ENCODE measurements at places on chromosomes 5 and 9.

- no peak for DNase-seq
Measured at GRCh38 chr5:43422143-43422542, 10.0 kb upstream of the CCL28 start.

DNA sequence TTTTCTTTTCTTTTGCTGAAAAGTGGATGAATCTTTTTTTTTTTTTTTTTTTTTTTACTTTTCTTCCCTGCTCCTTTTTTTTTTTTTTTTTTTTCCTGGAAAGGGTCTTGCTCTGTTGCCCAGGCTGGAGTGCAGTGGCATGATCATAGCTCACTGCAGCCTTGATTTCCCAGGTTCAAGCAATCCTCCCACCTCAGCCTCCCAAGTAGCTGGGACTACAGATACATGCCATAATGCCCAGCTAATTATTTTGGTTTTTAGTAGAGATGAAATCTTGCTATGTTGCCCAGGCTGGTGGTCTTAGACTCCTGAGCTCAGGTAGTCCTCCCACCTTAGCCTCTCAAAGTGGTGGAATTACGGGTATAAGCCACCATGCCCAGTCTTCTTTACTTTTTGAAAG lies 20.9 kb downstream of the HSD17B4 start:
- DNase-seq = no peak

GRCh38 chr5:56954262-56954661 lies 2.3 kb upstream of the MIER3 start:
- DNase-seq = no peak

DNA sequence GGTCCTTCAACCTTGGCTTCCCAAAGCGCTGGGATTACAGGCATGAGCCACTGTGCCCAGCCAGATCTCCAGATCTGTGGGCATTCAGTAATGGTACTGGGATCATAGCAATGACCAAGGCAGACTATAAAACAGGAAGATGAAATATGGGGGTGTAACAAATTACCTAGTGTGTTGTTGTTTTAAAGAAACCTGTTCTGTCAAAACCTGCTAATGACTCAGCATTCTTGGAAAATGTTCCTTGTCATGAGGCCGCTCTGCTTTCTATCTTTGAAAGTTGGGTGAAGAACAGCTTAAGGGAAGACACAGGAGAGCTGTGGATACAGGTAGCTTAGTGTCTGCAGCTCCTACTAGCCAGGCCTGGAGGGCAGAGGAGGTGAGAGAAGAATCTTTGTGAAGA lies 19.4 kb downstream of the TARS1 start:
- DNase-seq = no peak

DNA sequence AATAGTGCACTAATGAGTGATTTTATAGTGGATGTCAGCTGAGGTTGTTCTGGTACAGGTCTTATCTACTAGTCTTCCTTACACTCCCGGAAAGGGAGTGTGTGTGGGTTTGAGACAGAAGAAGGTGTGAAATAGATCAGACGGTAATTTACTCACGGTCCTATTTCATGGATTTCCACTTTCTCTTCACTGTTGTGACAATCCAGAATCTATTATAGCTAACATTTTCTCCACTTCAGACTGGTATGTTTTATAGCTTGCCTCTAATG lies 7.0 kb upstream of the C9 start:
- no peak for DNase-seq

GRCh38 chr5:119792161-119792799 lies 162.9 kb downstream of the FAM170A start:
- DNase-seq = no peak

DNA sequence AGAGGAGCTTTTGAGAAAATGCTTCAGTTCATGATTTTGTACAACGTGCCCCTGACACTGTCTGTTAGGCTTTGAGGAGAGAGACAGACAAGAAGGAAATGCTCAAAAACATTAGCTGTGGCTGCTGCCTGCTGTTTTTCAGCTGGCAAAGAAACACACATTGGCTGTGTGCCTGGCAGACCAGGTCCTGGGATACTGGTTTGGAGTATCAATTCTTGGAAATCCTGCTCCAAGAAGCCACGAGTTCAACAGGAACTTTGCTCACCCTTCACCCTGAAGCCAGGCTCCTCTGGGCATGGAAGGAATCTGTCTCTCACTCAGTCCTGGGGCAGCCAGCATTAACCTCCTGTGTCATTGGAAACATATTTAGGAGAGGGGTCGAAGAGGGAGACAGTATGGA lies 245.5 kb downstream of the AUH start:
- DNase-seq = no peak

DNA sequence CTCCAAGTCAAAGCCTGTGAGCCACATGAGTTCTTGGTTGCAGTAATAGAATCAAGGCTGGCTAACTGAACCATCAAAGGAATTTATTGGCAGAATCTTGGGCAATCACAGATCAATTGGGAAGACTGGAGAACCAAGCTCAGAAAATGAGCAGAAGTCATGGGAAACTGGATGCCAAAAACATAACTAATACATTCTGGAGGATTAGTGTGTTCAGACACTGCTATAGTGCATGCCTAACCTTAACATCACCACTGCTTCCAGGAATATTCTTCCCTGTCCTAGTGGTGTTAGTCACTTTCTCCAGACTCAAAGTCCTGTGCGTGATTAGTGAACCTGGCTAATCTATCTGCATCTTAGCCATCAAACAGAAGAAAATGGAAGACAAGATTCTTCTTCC lies 843.7 kb downstream of the EFNA5 start:
- DNase-seq = no peak

DNA sequence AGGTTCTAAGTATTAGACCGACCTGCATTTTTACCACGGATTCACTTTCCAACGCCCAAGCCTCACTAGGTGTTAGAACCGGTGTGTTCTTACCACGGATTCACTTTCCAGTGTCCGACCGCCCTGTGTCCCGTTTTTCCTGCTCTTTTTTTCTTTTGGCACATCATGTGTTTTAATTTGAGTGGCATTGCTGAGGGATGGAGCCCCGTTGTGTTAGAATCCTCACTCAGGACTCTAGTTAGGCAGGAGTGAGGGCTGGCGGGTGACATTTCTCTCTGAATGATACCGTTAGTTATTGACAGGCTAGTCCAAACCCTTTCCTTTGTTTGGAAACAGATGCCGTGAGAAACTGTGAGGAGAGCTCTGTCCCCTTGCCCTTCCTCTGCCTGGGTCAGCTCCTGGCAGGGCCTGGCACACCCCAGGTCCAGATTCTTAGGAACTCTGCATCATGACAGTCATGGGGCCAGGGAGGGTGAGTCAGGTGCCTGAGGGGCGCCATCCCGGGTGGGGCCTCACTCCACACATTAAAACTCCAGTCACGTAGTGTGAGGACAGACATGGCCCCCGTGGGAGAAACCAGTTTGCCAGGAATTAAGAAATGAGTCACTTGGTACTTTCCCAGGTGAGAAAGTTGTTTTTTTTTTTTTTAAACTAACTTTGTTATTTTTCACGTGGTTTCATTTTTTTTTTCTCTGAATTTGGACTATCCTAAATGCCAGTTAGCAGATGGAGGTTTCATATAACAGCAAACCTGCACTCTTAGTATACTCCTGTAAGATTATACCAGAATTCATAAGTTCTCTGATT lies 15.8 kb downstream of the EXOC3 start:
- DNase-seq = peak; percentile 51

DNA sequence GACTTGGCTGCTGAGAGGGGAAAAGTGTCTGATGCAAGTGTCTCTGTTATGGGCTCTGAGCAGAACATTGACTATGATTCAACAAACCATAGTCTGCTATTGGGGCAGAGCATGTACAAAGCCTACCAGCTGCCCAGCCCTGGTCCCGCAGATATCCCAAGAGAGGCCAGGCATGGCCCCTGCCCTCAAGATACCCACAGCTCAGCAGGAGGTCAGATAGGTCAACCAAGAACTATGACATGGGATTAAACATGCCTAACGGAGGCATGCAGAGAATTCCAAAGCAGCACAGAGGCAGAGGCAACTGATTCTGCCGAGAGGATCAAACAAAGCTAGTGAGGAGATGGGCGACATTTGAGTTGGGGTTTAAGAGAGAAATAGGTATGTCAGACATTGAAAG lies 39.9 kb upstream of the CPLX2 start:
- DNase-seq = no peak

- no peak for DNase-seq
Measured at GRCh38 chr5:168683927-168684295, 104.7 kb upstream of the PANK3 start.

Data from breast epithelium (tissue), 4 donors.